Fibroblast of skin of left quadriceps (primary cell): ENCODE measurements at places on chromosomes 2 and 18.

GRCh38 chr18:286515-287310, 18.9 kb upstream of the THOC1 start:
- no peak for DNase-seq

DNA sequence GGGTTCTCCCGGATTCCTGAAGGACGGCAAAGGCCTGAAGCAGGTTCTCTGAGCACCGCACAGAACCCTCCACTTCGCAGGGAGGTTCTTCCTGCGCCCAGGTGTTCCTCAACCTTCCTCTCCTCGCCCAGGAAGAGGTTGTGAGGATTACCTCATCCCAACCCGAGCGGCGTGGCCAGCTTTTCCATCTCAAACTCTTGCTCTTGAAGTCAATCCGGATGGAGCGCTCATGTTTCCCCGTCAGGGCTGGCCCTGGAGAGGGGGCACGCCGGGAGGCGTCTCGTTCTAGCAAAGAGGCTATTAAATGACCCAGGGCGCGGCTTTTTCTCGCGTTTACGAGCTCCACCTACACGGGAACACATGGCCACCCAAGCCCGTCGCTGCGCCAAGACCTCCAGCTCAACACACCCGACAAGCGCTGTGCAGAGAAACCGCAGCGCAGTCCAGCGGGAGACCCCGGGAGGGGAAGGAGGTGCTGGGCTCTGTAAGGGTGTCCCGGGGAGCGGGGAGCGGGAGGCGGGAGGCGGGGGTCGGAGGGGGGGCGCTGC, 540 bp upstream of the RAB10 start:
- DNase-seq: no peak

- peak; percentile 20 for DNase-seq
Measured at GRCh38 chr18:32048507-32049091, 30.0 kb downstream of the RNF125 start.

DNA sequence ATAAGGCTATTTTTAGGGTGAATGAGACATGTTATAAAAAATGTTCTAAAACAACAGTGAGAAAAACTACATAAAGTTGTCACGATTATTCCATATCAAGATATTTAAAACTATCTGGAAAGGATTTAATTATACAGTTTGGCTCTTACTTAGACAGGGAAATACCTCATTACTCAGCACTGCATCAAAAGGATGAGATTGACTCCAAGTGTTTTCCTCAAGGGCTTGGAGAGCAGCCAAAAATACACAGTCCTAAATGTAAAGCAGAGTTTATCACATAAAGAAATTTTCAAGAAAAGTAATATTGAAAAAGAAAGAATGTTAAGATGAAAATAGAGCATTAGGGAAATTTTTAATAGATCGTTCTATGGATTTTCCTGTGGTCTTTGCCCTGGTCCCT, 285.5 kb upstream of the NETO1 start:
- peak; percentile 47 for DNase-seq

DNA sequence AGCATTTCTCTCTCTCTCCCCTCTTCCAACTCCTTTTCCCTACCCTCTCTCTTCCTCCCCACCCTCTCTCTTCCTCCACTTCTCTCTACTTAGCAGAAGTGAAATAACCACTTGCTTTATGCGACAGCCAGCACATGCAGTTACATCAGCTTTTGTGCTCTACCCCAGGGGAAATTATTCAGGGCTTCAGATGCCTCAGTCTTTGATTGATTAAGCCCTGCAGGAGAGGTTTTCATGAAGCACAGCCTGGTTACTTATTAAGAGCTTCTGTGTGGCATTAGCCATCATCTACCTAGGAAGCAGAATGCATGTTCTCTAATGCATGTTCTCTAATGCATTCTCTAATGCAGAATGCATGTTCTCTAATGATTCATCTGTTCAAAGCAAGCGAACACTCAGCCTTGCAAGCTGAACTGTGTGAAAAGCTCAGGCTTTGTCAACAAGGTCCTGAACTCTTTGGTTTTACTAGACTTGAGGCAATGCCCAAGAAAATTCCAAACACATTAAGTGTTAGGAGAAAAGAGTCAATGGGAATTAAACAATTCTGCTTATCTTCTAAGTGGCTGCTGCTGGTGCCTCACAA, 56.1 kb downstream of the LHCGR start:
- DNase-seq: peak; percentile 37
